Stimulated activated CD4-positive, alpha-beta T cell treated with anti-CD3 and anti-CD28 coated beads, Interleukin-1b, Interleukin-23, amount 100 ng/mL, for 4 hours (primary cell): ENCODE measurements at places on chromosomes 3 and 15.

- no peak for DNase-seq
Measured at GRCh38 chr3:13016083-13016720, 57.0 kb downstream of the IQSEC1 start.

DNA sequence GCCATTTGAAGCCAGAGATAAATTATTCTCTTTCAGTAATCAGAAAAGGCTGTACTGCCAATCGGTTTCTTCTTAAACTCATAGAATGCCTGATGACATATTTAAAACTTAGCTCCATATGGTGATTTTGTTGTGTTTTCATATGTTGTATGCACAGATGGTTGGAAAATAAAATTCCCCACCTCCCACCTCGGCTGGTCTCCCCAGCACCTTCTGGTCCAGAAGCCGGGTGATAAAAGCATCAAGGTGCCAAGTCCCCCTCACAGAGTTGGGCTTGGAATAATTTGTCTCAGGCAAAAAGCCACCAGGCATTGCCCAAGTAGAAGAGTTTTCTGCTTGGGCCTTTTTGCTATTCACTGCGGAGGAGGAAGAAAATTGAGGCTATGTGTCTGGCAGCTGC is 18.4 kb downstream of the LARS2 start:
- DNase-seq: no peak

DNA sequence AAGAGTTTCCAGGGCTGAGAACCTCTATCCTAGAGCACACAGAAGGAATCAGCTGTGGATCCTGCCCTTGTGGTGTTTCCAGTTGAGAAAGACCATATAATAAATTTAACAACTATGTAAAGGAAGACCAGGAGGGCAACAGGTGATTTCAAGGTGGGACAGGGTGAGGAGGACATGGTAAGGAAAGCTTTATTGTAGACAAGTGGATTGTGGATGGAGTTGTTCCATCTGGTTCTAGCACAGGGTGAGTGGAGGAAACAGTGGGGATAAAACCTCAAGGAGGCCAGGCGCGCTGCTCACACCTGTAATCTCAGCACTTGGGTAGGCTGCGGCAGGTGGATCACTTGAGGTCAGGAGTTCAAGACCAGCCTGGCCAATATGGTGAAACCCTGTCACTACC is 17.1 kb downstream of the SIAH2 start:
- no peak for DNase-seq

DNA sequence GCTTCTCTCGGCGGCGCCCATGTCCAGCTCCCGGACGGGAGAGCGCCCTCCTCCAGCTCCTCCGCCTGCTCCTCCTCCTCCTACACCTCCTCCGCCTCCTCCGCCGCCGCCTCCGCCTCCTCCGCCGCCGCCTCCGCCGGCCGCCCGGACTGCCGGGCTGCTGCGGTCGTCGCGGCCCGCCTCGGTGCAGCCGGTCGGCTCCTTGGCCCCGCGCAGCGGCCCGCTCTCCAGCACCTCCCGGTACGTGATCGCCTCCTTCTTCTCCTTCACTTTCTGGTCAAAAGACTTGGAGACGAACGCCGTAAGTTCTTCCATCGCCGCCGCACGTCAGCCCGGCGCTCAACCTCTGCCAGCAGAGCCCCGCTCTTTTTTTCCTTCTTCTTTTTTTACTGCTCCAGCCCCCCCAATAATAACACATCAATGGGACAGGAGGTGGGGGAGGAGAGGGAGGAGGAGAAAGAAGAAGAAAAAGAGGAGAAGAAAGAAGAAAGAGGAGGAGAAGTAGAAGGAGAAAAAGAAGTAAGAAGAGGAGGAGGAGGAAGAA is 438 bp downstream of the SHOX2 start:
- no peak for DNase-seq

- no peak for DNase-seq
Measured at GRCh38 chr3:120145542-120146285, 51.5 kb upstream of the GSK3B start.

DNA sequence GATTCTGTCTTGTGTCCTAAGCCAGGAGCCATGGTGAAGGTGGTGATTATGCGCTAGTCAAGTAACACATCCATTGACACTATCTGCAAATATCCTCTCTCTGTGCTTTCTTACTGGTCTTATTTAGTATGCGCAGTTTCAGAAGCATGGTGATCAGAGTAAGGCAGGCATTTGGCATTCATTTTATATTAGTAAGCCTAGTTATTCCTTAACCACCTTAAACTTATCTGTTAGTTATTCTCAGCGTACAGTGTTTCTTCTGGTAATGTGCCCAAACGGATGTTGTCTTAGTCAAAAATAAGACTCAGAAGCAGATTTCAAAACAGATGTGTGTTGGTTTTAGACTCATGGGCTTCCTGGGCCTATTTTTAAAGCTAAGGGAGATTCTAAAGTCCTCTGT is 329.2 kb downstream of the GRM7 start:
- DNase-seq: no peak

DNA sequence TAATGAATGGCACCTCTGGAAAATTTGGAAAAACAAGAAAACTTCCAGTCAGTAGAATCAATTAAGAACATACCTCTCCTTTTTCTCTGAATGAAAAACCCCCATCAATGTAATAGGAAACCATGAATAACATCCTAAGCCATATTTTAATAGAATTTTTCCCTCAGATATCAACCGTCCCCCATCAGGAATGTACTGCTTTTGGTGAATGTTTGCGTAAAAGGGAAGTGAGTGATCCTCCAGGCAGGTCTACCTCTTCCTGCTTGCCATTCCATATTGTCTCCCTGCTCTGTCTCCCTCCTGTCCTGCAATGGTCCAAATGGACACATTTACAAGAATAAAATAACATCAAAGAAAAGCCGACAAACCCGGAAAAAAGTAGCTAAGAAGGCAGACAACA is 30.8 kb downstream of the LAMP3 start:
- DNase-seq: no peak
